ENCODE measurements at places on chromosomes 5 and 9. TPM values are rescaled to one million over a fixed set of nuclear protein-coding genes. Genes with fewer than 3 reads are reported as not detected.
A peak's percentile ranks its signal among the peaks of the same experiment; 100 is the strongest.

DNA sequence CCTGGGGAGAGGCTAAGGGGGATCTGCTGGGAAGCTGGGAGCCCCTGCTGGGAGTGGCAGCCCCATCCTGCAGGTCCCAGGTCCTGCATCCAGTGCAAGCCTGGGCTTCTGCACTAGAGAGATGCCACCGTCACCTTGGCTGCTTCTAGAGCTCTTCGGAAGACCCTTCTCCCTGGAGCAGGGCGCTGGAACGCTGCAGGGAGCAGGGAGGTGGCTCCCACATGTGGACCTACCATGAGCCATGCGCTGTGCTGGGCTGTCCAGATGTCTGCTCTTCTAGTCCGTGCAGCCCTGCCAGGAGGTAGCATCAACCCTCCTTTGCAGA is 90.9 kb upstream of the PHYKPL start:
- DNase-seq: peak; percentile 37

- DNase-seq: peak; percentile 7
Measured at GRCh38 chr9:34169125-34169524, 9.7 kb upstream of the UBAP1 start.

DNA sequence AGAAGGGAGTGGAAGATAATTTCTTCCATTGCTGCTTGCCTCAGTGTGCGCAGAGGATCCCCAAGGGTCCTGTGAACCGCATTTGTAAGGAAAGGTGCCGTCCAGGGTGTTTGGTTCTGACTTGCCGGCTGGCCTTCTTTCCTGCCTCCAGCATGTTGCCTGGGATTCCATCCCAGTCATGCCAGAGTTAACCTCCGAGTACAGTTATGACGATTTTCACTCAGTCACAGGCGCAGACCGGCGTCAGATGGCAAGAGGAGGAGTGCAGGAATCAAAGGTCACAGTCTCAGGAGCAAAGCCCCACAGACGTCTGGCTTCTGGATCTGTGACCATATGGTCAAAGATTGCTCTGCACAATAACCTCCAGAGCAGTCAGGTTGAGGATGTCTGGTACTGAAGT is 5.9 kb upstream of the GADD45G start:
- no peak for DNase-seq

GRCh38 chr5:156475182-156476157 is 148.5 kb downstream of the SGCD start:
- no peak for DNase-seq

Gene FABP6
- total RNA-seq: not detected

Gene SPINK5
- total RNA-seq: 3.2 TPM

Gene PCDHA2
- 0.35 TPM for total RNA-seq

All from upper lobe of right lung (tissue), 1 donor.